ENCODE measurements at places on chromosomes 4 and X.

- no peak for DNase-seq
These were observed 2.9 kb downstream of the USP51 start for GRCh38 chrX:55486736-55487135.

DNA sequence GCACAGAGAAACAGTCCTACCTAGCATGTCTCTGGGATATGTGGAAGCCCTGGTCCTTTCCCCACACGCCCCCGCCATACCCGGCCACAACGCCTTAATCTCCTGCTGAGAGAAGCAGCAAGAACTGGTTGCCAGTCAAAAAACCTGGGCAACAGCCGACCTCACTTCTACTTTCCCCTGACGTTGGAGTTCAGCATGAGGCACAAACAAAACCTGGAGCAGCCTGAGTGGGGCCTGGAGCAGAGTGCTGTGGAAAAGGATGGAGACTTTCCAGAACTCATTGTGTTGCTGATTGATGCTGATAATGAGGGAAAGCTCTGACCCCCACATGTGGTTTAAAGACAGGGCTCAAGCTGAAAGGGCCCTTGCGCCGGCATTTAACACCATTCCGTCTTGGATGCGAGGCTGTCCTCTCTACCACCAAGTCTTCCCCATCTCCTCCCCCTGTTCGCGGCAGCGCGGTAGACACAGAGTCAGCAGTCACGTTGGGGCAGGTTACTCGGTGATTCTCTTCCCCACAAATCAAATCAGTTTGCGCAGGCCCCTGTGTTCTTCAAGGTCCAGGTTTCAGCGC, 666 bp downstream of the CCDC158 start:
- no peak for DNase-seq

GRCh38 chr4:25551605-25552004, 104.0 kb upstream of the SLC34A2 start:
- no peak for DNase-seq

DNA sequence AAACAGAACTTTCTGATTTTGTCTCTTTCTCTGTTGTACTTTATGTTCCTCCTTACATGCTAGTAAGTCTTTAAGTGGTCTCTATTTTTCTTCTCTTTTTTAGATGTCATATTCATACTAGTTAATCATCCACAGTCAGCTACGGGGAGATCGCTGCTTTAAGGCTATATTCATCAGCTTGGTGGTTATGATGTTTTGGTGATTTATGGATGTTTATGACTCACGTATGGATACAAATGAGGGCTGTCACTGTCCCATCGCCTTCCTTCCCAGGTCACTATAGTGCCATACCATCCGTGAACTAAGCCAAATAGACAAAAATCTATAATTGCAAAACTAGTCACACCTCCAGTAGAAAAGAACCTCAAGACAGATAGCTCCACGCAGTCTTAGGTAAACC, 296.8 kb upstream of the AADAT start:
- DNase-seq, result no peak

GRCh38 chr4:151218343-151218742, 58.6 kb upstream of the PRSS48 start:
- DNase-seq, result no peak

GRCh38 chr4:183830438-183830985, 74.6 kb upstream of the STOX2 start:
- no peak for DNase-seq

Data from stimulated activated CD8-positive, alpha-beta memory T cell treated with anti-CD3 and anti-CD28 coated beads, Interleukin-7, amount 100 ng/mL, for 1 hour (primary cell).